ENCODE measurements at places on chromosomes 12 and 14.

DNA sequence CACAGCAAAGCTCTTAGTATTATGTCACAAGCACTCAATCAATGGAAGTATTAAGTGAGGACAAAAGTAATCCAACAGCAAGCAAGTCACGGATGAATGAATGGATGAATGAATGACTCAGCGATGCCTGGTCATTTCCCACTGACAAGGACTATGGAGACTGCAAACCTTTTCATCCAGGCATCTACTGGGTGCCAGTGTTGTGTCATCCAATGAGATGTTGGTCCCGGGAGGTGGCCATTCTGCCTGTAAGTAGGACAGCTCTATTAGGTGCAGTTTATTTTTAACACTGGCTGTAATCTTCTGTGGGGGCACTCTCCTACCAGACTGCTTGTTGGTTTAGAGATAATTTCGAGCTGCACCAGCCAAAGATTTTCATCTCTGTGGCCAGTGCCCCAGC is 39.4 kb downstream of the STAB2 start:
- peak; percentile 56 for DNase-seq

GRCh38 chr12:13365748-13366366 is 169.3 kb downstream of the EMP1 start:
- no peak for DNase-seq

- DNase-seq, result no peak
Observed at GRCh38 chr14:50750323-50750722, 80.6 kb downstream of the NIN start.

DNA sequence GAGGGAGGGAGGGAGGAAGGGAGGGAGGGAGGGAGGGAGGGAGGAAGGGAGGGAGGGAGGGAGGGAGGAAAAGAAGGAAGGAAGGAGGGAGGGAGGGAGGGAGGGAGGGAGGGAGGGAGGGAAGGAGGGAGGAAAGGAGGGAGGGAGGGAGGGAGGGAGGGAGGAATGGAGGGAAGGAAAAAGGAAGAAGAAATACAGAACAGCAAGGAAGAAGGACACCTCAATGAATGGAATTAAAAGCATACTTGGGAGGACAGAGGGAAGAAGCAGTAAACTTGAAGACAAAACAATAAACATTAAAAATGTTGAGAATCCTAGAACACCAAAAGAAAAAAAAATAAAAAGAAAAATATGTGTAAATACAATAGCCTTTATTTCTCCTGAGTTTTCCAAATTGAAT is 6.2 kb downstream of the OR4Q2 start:
- no peak for DNase-seq

DNA sequence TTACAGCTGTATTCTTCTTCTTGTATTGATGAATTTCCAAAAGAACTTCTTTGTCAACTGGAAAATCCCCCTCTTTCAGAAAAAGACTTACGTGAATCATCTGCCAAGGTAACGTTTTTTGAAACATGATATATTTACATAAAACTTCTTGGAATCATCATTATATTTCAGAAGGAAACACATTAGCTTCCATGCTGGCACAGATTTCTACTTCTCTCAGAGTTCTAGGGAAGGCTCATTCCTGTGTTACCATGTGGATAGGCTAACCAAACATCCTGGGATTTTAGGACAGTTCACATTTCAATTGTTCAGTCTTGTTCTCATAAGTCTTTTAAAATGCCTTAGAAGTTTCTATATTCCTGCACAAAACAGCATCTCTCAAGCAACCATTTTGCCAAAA is 120.3 kb upstream of the NEDD1 start:
- no peak for DNase-seq

Data from head of caudate nucleus (tissue), 42 donors.